ENCODE measurements at places on chromosomes 6 and 20.

- no peak for DNase-seq
These were observed 87.1 kb downstream of the TMEM242 start for GRCh38 chr6:157236040-157236725.

GRCh38 chr6:167768471-167769215 lies 58.1 kb upstream of the AFDN start:
- DNase-seq = no peak

GRCh38 chr6:167232356-167232755 lies 58.8 kb upstream of the UNC93A start:
- no peak for DNase-seq

GRCh38 chr6:96436398-96436797 lies 85.2 kb upstream of the UFL1 start:
- no peak for DNase-seq

DNA sequence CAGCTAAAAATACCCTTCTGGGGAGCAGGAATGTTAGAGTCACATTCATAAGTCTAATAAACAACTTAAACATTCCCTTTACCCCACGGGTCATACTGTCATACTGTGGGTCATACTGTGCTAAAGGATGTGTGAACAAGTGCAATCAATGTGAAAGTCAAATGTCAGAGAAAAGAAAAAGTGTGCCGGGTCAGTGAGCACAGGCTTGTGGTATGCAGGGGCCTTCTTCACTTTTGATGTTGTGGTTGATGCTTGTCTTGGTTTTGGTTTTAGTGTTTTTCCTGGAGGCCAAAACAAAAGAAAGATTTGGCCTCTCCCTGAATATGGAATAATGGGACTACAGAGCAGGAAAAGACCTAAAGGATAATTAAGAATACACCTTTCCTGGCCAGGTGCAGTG lies 267.9 kb upstream of the PLN start:
- DNase-seq = no peak

GRCh38 chr6:130188207-130188899 lies 34.4 kb downstream of the SAMD3 start:
- DNase-seq = no peak

DNA sequence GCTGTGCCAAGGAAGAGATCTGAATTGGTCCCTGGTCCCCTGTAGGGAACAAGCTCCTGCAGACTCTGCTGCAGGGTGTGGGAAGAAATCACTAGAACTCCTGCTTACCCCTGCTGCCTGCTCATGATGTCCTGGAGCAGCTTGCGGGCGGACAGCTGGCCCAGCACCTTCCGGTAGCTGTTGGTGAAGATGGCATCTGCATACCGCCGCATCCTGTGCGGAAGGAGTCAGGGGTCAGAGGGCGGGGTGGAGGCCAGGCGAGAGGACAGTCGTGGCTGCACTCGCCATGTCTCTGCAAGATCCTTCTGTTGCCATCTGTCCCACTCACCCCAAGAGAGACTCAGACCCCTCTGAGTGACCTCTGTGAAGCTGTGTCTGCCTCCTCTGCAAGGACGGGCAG lies 5.3 kb downstream of the GHRH start:
- no peak for DNase-seq

DNA sequence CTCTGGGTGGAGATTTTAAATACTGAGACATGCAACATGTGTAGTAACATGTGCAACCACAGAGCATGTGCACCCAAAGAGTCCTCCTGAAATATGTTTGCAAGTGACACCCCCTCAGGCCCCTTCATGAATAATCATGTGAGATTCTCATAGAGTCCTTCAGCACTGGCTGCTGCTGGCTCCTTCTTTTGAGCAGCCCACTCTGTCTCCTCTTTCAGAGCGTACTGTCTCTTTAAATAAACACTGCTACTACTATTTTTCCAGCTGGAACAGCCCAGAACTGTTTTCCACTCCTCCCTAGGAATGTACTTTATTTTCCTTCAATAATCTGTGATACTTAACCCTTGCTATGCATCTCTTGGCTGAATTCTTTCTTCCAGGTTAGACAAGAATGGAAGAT lies 42.0 kb downstream of the HLA-DRB5 start:
- DNase-seq = no peak

DNA sequence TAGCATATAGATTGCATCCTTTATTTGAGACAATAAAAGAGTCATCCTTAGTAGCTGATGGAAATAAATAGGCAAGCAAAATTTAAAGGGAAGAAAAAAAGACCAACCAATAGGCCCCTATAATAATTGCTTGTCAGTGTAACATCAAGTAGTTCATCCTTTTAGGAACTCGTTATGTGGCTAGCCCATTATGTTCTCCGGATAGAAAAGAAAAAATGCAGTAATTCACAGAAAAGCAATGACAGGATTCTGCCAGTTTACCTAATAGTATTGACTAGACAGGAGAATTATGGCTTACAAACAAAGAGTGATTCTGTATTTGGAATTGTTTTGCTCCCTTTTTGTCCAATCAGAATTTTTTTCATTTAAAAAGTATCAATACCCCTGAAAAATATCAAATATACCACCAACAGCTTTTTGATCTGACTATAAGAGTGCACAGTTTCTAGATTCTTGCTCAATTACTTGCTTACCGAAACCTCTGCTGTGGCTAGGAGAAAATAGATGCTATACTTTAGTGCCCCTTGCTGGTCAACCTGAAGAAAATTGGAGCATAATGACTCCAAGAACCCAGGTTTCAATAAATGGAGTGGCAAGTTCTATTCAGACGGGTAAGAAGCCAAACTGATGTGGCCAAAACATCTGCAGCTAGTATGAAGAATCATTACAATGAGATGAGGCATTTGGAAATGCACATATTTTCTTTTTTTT lies 91.5 kb upstream of the SASH1 start:
- DNase-seq = no peak

DNA sequence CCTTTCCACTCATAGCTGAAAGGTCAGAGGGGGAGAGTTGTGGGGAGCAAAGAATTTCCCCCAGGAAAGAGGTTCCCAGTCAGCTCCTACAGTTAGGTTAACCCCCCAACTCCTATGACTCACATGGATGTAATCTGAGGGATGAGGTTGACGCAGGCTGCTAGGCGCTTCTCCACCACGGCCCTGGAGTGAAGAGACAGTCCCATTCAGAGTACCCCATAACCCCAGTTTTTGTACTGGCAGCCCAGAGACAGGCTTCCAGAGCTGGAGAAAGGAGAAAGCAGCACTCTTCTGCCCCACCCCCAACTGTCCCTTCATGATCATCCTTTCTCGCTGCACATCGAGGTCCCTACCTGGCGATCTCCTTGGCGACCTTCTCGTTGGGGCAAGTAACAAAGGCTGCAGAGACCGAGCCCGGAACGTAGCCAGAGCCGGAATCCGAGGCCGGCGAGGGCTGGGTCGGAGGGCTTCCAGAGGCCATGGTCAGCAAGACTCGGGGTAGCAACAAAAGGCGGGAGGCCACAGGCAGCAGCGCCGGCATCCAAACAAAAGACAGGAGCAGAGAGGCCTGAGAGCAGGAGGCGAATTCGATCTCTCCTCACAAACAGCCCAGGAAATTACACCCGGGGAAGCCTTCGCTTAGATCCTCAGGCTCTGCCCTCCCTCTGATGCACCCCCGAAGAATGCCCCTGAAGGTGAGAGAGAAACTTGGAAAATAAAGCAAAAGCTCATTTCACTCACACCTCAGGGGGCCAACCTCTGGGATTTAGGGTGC lies 592 bp downstream of the CUTA start:
- no peak for DNase-seq

- DNase-seq = no peak
These were observed 2.0 kb downstream of the TTLL9 start for GRCh38 chr20:31872406-31872805.

GRCh38 chr6:43719511-43719910 lies 31.9 kb upstream of the MRPS18A start:
- DNase-seq = no peak
